ENCODE measurements at places on chromosomes 4 and X.

- DNase-seq = no peak
Observed at GRCh38 chrX:33133320-33133719, 78.0 kb downstream of the DMD start.

GRCh38 chr4:152992027-152992426, 55.9 kb downstream of the FHDC1 start:
- DNase-seq = no peak

- DNase-seq = no peak
Observed at GRCh38 chr4:147284935-147285334, 196.0 kb upstream of the EDNRA start.

GRCh38 chr4:138317175-138317748, 75.1 kb upstream of the SLC7A11 start:
- no peak for DNase-seq

DNA sequence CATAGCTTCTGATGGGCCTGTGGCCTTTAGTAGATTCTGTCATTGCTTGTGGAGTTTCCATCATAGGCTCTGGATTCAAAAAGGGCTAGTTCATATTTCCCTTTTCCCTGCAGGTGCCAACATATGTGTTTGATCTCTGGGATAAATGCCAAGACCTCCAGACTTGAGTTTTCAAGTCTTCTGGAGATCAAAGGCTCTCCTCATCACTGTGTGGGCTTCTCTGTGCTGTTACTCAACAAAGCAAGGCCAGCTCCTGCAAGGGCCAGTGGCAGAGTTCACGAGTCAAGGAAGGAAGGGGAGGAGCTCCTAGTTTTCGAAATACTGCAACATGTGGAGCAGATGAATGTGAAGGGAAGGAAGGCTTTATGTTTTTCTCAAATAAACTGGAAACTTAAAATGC, 62.7 kb upstream of the SCML1 start:
- DNase-seq = no peak

- no peak for DNase-seq
Observed at GRCh38 chr4:122873821-122874593, 47.4 kb downstream of the FGF2 start.

- no peak for DNase-seq
Observed at GRCh38 chrX:38211891-38212635, 8.6 kb downstream of the SRPX start.
